ENCODE measurements at places on chromosomes 16 and 17.

GRCh38 chr17:3693829-3694231, 2.1 kb downstream of the P2RX5 start:
- no peak for DNase-seq

- DNase-seq, result peak; percentile 81
These were observed 12.2 kb downstream of the PRKCB start for GRCh38 chr16:23847948-23848347.

GRCh38 chr16:10878328-10878643, 1.3 kb downstream of the CIITA start:
- no peak for DNase-seq

DNA sequence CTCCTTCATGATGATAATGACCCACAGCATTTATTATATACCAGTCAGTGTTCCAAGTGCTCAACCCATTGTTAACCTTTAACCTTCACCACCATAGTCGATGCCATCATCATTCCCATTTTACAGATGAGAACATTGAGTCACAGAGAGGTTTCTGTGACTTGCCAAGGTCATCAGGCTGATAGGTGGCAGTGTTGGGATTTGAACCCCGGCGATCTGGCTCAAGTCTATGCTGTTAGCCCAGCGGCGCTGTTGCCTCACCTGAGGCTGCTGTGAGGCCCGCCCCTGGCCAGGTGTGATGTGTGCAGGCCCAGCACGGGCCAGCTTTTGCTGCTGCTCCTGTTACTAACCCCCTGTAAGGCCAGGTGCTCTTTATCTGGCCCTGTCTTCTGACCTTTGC, 101.2 kb downstream of the OR1D5 start:
- DNase-seq, result no peak

- no peak for DNase-seq
These were observed 77.9 kb downstream of the MAP2K4 start for GRCh38 chr17:12098568-12098967.

All from spleen (tissue), 13 donors.